ENCODE measurements at places on chromosomes 5 and 9. TPM values are rescaled to one million over a fixed set of nuclear protein-coding genes. Genes with fewer than 3 reads are reported as not detected.

The DCTN4 gene
- 32.9 TPM for total RNA-seq

The CCNJL gene
- total RNA-seq: not detected

The PDCD1LG2 gene
- total RNA-seq: 0.83 TPM

The STARD4 gene
- total RNA-seq: 49.5 TPM

The CDH9 gene
- not detected for total RNA-seq

The BHMT2 gene
- not detected for total RNA-seq

The ASPN gene
- not detected for total RNA-seq

The CARD9 gene
- 2.4 TPM for total RNA-seq

The EIF4E1B gene
- total RNA-seq: not detected

The ADAMTS6 gene
- total RNA-seq: 0.44 TPM

The SIL1 gene
- total RNA-seq: 30.3 TPM

The GARIN3 gene
- 1.4 TPM for total RNA-seq

The HCN1 gene
- total RNA-seq: not detected

The SPATA31C1 gene
- total RNA-seq: not detected

The MAP1B gene
- 0.51 TPM for total RNA-seq

The C9 gene
- total RNA-seq: not detected

The DHFR gene
- 110 TPM for total RNA-seq

The OTP gene
- not detected for total RNA-seq

The ACOT12 gene
- not detected for total RNA-seq

The CREB3 gene
- total RNA-seq: 29.9 TPM

The INSYN2B gene
- total RNA-seq: not detected

The PPP3R2 gene
- total RNA-seq: not detected

The FXN gene
- 14.1 TPM for total RNA-seq

The RICTOR gene
- total RNA-seq: 27.7 TPM

The FUT7 gene
- 1.3 TPM for total RNA-seq

The OLFM1 gene
- not detected for total RNA-seq

The PCDHB14 gene
- total RNA-seq: not detected

The AJM1 gene
- 4.2 TPM for total RNA-seq

Data from activated CD4-positive, alpha-beta memory T cell treated with anti-CD3 and anti-CD28 coated beads for 36 hours (primary cell).